ENCODE measurements at places on chromosomes 7 and 10. TPM values are rescaled to one million over a fixed set of nuclear protein-coding genes. Genes with fewer than 3 reads are reported as not detected.

- DNase-seq, result no peak
These were observed 129.5 kb upstream of the PCGF5 start for GRCh38 chr10:91090761-91091529.

GRCh38 chr7:142800088-142800487 is 29.3 kb downstream of the PRSS2 start:
- DNase-seq, result no peak

DNA sequence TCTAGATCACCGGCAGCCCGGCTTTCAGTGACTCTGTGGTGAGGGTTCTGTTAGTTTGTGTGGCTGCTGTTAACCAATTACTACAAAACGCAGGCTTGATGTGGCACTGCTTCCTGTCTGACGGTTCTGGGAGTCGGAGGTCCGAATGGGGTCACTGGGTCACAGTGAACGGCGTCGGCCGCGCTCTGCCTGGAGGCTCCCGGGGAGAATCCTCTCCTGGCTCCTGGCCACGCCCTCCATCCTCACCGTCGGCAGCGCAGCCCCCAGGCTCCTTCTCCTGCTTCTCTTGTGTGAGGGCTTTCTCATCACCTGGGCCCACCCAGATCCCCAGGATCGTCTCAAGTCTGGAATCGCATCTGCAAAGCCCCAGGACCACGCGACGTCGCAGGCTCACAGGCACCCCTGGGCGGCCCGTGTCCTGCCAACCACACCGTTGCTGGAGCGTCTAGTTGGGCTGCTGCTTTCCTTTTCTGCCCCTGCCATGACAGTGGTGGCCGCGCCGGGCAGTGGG is 31.8 kb upstream of the NKX6-2 start:
- no peak for DNase-seq

DNA sequence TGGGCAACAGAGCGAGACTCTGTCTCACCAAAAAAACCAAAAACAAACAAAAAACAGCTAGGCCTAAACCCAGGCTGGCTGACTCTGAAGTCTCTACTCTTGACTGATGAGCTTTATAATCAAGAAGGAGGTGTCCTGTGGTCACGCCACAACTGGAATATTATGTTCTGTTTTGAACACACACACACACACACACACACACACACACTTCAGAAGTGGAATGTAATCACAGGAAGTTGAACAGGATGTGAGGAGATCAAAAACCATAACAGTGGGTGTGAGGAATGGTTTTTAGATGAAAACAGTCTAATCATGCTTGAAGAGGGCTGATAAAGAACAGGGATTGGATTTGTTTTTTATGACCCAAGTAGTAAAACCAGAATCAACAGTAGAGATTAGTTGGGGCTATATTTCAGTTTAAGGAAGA is 51.1 kb upstream of the IL6 start:
- no peak for DNase-seq

- DNase-seq, result no peak
These were observed 382.2 kb upstream of the NRP1 start for GRCh38 chr10:33716501-33717267.

The MET gene
- 47.8 TPM for polyA plus RNA-seq

The MALRD1 gene
- 1.5 TPM for polyA plus RNA-seq

The SLC26A3 gene
- polyA plus RNA-seq, result 0.19 TPM
